Activated CD4-positive, alpha-beta T cell treated with anti-CD3 and anti-CD28 coated beads for 4 hours (primary cell): ENCODE measurements at places on chromosomes 3 and 15.

DNA sequence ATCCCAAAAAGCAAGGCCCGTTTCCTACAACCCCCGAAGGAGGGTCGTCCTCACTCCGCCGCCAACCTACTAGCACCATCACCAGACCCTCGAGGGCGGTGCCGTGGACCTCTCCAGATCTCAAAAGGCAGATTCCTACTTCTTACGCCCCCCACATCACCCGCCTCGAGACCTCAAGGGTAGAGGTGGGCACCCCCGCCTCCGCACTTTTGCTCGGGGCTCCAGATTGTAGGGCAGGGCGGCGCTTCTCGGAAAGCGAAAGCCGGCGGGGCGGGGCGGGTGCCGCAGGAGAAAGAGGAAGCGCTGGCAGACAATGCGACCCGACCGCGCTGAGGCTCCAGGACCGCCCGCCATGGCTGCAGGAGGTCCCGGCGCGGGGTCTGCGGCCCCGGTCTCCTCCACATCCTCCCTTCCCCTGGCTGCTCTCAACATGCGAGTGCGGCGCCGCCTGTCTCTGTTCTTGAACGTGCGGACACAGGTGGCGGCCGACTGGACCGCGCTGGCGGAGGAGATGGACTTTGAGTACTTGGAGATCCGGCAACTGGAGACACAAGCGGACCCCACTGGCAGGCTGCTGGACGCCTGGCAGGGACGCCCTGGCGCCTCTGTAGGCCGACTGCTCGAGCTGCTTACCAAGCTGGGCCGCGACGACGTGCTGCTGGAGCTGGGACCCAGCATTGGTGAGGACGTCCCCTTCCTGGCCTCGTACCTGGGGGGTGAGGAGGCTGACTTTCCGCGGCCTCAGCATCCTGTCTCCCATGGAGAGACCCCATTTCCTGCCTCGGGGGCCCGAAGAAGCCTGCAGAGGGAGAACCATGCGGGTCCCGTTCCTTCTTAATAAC lies at the start of gene MYD88:
Gene MYD88 (plus strand): TSS at position 313 of the 842 bp plus-strand sequence. CDS start 40 bp downstream, at position 353.
- DNase-seq: peak; percentile 82

DNA sequence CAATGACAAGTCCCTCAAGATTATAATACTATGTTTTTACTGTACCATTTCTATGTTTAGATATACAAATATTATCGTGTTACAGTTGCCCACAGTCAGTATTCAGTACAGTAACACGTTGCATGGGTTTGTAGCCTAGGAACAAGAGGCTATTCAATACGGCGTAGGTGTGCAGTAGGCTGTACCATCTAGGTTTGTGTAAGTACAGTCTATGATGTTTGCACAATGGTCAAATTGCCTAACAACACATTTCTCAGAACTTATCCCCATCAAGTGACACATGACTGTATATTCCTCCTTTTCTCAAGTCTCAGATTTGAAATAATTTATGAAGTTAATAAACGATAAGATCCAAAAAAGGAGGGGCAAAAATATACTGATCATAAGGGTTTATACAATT lies 21.7 kb downstream of the ZDHHC3 start:
- DNase-seq: no peak

GRCh38 chr15:58608129-58608590 lies 141.3 kb downstream of the ADAM10 start:
- no peak for DNase-seq

- no peak for DNase-seq
These were observed 179.8 kb downstream of the THSD4 start for GRCh38 chr15:71294911-71295602.

GRCh38 chr3:171453180-171453886 lies 6.9 kb downstream of the TNIK start:
- DNase-seq: no peak

DNA sequence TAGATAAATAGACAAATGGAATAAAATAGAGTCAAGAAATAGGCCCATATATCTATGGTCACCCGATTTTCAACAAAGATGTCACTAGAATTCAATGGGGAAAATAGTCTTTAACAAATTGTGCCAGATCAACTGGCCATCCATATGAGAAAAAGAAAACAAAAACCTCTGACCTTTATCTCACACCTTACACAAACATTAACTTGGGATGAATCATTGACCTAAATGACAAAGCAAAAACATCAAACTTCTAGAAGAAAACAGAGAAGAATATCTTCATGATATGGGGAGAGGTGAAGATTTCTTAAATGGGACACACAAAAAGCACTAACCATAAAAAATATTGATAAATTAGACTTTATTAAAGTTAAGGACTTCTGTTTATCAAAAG lies 31.9 kb downstream of the ITGA11 start:
- no peak for DNase-seq

DNA sequence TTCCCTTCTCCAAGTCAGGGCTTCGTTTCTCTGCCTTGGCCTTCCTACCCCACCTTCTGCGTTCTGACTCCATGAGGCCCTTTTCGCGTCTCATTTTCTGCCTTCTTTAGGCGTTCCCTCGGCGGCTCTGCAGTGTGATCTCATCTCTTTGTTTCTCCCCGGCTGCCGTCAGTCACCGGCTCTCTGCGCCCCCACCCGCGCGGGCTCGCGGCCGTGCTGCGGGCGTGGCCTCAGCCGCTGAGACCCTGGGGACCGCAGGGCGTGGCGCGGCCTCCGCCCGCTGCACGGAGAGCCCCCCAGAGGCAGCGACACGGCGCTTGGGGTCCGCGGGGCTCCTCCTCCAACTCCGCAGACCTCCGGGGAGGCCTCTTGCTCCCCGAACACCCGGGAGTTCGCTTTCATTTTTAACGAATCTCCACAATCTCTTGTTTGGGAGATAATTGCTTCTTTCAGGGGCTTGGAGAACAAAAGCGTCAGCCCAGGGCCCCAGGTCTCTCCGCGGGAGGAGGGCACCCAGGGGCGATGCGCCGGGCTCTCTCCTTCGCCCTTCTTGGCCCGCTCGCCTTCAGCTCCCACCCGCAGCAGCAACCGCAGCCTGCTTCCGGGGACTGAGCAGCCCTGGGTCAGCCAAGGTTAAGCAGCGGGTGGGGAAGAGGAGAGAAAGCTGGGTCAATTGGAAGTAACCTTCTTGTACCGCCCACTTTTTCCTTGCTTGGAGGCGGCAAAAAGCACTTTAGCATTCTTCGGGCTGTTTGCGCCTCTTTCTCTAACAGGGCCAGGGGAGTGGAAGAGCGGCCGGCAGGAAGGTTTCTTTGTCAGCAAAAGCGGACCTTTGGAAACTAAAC lies 35.2 kb downstream of the GAP43 start:
- peak; percentile 69 for DNase-seq

GRCh38 chr15:38130205-38130567 lies 122.5 kb upstream of the SPRED1 start:
- DNase-seq: no peak

- DNase-seq: no peak
These were observed 136.0 kb downstream of the CD47 start for GRCh38 chr3:107954845-107955244.

DNA sequence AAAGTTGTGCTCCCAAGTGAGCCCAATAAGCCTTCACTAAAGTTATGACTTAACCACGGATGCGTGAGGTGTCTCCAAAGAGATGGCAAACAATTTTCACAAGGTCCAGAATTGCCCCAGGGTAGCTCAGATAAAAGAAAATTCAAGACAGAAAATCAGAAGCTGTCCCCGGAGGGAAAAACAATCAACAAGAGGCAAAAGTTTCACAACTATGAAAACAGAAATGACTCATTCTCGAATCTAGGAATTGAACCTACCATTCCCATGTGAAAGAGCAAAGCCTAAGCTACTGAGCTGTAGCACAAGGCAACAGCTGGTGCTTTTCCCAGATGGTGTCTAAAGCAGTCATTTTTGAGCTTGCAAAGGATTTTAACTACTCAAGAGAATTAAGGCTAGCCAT lies 33.5 kb upstream of the MKRN3 start:
- DNase-seq: no peak

DNA sequence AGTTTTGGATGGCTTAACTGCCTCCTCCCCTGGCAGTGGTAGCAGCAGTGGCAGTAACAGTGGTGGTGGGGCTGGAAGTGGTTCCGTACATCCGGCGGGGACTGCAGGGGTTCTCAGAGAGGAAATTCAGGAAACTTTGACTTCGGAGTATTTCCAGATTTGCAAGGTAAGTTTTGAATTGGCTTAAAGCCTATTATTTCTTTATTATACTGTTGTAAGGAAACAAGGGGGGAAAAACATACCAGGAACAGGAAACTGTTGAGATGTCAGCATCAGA lies 1.5 kb downstream of the STXBP5L start:
- DNase-seq: no peak

- DNase-seq: no peak
These were observed 232.0 kb downstream of the KCNMB2 start for GRCh38 chr3:178768072-178768864.

- DNase-seq: no peak
These were observed 63.4 kb downstream of the RGMA start for GRCh38 chr15:93025625-93025982.
